Mesenchymal stem cell (in vitro differentiated cells and primary cell): ENCODE measurements at places on chromosomes 11 and 22.
A peak's percentile ranks its signal among the peaks of the same experiment; 100 is the strongest.

GRCh38 chr11:118903204-118904015 lies 19.7 kb downstream of the CXCR5 start:
- DNase-seq = no peak

GRCh38 chr11:35536470-35536869 lies 11.1 kb upstream of the PAMR1 start:
- DNase-seq = no peak

DNA sequence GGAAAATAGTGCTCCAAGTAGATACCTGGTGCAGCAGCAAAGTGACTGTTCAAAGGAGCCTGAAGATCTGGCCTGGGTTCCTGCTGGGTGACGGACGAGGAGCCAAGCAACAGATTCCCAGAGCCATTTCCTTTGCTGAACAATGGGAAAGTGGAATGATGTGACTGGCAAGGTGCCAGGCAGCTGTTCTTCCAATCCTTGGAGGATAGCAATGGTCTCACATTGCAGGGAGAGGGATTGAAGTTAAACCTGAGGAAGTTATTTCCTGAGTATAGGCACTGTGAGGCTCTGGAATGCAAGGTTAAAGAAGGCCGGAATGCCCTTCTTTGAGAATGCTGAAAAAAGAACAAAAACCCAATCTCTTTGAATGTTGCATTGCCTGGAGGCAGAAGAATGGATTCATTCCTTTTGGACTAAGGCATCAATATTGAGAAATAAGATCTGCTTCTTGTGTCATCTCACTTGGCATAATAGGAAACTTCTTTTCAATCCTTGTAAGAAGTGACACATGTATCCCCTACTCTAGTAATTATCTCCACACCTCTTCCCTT lies 223.8 kb downstream of the BLID start:
- peak; percentile 43 for DNase-seq

- DNase-seq = no peak
Measured at GRCh38 chr22:47624252-47625012, 862.0 kb downstream of the TBC1D22A start.

DNA sequence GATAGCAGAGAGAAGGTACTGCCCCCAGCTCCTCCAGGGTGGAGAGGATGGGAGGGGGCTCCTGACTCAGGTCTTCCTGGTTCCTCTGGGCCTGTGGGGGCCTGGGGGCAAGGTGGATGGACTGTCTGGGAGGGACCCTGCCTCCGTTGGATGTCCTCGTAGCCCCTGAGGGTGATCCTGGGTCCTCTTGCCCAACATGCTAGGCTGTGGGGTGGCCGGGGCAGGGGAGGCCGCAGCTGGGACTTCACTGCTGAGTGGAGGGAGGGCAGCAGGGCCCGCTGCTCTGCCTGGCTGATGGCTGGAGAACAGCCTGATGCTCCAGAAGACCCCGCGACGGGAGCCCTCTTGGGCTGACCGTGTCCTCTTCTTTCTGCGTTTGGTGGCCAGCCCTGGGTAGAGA lies 13.4 kb downstream of the FRMD8 start:
- no peak for DNase-seq

GRCh38 chr11:123547180-123547579 lies 107.2 kb downstream of the SCN3B start:
- DNase-seq = no peak

DNA sequence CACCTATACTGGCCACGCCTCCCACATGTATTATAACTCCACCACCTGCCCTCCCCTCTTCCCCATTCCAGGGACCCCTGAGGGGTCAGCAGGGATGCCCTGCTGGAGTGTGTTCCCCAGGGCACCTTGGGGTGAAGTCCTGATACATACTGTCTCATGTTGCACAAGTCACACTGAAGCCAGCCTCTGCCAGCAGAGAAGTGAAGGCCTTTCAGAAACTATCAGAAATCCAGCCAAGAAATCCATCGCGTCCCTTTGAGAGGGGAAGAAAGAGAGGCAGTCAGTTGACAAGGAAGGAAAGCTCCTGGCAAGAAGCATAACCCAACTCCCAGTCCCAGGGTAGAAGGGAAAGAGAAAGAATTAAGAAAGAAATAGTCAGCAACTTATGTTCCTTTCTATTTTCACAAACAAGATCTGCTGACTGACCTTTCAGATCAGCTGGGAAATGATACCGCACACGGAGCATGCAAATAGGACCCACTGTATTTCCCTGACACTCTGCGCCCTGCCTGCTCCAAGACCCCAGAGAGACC lies 45.2 kb downstream of the SC5D start:
- no peak for DNase-seq

DNA sequence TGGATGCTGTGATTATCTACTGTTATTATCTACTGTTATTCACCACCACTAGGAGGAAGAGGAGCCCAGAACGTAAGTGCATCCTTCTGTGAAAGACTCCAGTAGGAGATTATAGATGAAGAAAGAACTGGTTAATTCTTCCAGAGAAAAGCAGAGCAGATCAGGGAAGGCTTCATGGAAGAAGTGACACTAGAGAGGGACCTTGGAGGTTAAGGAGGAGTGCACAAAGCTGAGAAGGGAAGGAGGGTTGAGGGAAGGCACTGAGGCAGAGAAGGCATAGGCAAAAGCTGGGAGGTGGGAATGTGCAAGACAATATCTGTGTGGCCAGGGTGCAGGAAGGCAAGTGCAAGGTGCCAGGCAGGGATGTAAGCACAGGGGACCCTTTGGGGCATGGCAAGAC lies 13.5 kb downstream of the CRYBB1 start:
- DNase-seq = no peak

- no peak for DNase-seq
Measured at GRCh38 chr22:30582788-30583545, 8.5 kb upstream of the GAL3ST1 start.

- DNase-seq = no peak
Measured at GRCh38 chr11:35363246-35363801, 56.0 kb downstream of the SLC1A2 start.

GRCh38 chr11:73223998-73224730 lies 6.1 kb downstream of the P2RY2 start:
- DNase-seq = no peak

- peak; percentile 90 for DNase-seq
Measured at GRCh38 chr11:100890789-100891188, 203.7 kb downstream of the ARHGAP42 start.

- DNase-seq = no peak
Measured at GRCh38 chr22:46587061-46587460, 33.1 kb upstream of the GRAMD4 start.

DNA sequence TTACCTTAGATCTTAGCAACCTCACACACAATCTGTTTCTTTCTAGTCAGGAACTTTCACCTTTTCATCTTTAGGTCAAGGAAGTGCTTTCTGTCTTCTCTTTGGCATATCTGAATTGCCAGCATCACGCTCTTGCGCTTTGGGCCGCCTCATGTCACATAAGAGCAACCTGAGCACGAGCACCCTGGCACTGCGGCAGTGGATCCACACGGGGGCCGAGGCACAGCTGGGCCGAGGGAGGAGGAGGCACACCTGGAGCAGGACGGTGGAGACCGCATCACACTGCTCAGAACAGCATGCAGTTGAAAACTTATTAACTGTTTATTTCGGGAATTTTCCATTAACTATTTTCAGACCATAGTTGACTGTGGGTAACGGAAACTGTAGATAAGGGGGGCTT lies 10.7 kb downstream of the MOB2 start:
- no peak for DNase-seq

- DNase-seq = no peak
Measured at GRCh38 chr11:108926841-108927577, 262.1 kb downstream of the DDX10 start.

DNA sequence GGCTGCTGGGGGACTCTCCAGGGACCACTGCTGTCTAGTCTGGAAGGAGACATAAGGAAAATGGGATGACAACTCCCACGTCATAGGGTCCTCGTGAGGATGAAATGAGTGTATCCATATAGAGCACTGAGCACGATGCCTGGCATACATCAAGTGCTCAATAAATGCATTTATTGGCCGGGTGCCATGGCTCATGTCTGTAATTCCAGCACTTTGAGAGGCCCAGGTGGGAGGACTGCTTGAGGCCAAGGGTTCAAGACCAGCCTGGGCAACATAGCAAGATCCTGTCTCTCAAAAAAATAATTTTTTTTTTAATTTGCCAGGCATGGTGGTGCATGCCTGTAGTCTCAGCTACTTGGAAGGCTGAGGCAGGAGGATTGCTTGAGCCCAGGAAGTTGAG lies 12.2 kb upstream of the TPST2 start:
- no peak for DNase-seq

GRCh38 chr22:22933100-22933806 lies 45.6 kb downstream of the IGLL5 start:
- no peak for DNase-seq

GRCh38 chr11:34647532-34647931 lies 26.6 kb downstream of the EHF start:
- no peak for DNase-seq

DNA sequence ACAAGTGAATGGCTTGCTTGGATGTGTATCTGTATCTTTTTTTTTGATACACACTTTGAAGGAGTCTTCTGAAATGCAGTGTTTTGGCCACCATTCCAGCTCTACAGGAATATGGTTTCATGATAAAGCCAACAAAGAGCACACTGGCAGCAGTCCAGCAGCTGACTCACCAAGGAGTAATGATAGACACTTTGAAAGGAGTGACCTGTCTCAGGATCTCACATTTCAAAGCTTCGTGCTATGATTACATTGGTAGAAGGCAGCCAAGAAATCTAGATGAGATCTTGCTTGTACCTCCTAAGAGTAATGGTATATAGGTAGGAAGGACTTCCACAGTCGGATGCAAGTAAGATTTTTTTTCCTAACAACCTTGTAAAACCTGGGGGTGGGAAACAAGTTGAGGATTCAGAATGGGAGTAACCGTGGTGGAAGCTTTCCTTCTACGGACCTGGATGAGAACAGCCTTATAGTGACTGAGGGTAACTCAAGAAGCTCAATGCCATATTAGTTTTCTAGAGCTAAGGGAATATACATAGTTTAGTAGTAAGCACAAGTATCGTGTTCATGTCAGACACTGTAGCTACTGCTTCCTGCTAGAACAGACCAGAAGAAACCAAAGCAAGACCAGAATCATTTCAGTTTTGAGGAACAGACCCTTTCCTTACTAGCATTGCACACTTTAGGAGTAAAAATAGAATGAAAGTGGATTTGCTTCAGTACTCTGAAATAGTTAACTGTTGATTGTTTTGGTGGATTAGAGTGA lies 25.0 kb downstream of the MTMR3 start:
- peak; percentile 91 for DNase-seq

GRCh38 chr11:13939961-13940906 lies 22.3 kb upstream of the SPON1 start:
- DNase-seq = no peak

GRCh38 chr11:22392561-22392960 lies 54.4 kb downstream of the SLC17A6 start:
- DNase-seq = no peak

GRCh38 chr22:34105461-34106062 lies 185.3 kb upstream of the LARGE1 start:
- no peak for DNase-seq

- no peak for DNase-seq
Measured at GRCh38 chr11:110130642-110131238, 37.5 kb downstream of the ZC3H12C start.

DNA sequence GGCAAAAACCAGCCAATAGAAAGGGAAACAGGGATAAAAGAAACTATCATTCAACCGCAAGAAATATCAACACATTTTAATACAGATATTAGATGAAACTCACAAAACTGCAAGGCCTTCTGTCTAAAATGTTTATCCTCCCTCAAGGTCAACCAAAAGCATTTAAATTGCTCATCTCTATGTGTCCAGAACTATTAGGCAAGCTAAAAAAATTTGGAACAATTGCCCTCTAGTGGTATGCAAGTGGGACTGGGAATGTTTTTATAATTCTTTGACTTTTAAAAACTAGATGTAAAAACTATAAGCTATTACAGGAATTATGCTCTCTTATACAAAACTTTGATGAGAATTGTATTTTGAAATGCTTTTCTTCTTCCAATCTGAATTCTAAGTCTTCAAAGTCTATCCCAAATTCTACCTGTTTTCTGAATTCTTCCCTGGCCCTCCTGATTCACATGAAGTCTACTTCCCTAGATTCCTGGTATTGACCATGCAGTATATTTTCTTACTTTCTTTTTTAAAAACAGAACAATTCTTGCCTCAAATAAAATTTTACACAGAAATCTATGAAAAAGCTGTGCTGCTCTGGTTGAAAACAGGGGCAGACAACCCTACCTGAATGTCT lies 4.9 kb downstream of the CWC15 start:
- DNase-seq = peak; percentile 67

DNA sequence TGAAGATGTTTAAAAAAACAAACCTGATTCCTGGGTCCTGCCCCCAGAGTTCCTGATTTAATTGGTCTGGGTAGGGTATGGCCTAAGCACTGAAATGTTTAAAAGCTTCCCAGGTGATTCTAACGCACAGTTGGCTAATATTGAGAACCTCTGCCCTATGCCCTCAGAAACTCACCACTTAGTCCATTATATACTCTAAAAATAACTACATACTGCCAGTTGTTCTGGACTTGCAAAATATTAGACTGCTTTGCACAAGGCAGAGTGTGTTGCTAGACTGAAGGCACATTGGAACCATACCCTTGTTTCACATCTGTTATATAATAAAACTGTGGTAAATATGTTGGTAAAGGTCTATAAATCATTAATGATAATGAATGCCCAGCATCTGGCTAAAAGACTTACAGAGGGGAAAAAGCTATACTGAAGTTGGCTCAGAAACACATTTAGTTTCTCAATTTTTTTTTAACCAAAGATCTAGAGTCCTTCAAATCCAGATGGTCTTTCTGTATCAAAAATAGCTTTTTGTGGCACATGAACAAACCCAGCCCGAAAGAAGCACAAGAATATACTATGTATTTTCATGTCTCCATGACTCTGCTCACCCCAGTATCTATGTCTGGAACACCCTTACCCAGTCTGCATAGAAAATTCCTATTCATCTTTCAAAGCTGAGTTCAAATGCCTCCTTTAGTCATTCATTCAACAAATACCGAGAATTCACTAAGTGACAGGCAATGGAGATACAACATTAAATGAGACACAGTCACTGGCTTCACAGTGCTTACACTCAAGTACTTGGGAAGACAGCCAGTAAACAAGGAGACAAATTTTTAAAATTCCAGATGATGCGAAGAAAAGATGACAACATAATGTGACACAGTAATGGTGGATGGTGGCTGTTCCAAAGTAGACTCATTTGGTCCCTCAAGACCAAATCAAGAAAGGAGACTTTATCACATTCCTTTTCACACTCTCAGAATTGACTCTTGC lies 44.1 kb downstream of the RBFOX2 start:
- no peak for DNase-seq

GRCh38 chr22:46583571-46583970 lies 36.6 kb upstream of the GRAMD4 start:
- DNase-seq = no peak
